Stimulated activated CD4-positive, alpha-beta T cell treated with anti-CD3 and anti-CD28 coated beads, Interleukin-1b, Interleukin-23, amount 100 ng/mL, for 1 hour (primary cell): ENCODE measurements at places on chromosomes 2 and 18.

GRCh38 chr2:44570271-44570670 is 208.5 kb downstream of the CAMKMT start:
- no peak for DNase-seq

DNA sequence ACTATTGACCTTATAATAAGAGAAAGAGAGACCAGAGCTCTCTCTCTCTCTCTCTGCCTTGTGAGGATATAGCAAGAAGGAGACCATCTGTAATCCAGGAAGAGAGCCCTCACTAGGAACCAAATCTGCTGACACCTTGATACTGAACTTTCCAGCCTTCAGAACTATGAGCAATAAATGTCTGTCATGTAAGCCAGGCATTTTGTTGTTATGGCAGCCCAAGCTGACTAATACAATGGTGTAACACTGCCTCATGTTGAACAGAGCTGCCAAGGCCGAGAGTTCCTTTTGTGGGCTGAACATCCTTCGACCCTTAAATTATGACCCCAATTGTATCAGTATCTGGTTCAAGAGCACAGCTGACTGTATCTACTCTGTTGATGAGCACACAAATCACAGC is 108.0 kb downstream of the LRRC30 start:
- DNase-seq, result no peak

- DNase-seq, result no peak
Observed at GRCh38 chr2:26475832-26476501, 2.0 kb downstream of the OTOF start.

DNA sequence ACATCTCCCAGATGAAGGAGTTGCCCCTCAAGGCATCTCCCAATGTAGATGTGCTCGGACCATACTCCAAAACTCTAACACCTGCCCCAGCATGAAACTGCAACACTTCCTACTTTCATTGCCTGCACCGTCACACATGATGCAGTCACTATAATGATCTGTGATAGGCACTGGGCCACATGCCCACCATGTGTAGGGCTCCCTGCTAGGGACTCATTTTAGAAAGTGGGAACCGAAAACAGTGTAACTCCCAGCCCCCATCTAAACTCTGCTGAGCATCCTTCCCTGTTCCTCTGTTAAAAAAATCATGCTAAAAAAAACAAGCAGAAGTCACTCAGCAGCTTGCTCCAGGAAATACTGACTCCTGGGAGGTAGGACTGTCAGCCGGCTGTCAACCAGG is 496.1 kb upstream of the RAB6C start:
- no peak for DNase-seq

GRCh38 chr2:157836531-157836930 is 39.6 kb downstream of the ACVR1 start:
- no peak for DNase-seq

DNA sequence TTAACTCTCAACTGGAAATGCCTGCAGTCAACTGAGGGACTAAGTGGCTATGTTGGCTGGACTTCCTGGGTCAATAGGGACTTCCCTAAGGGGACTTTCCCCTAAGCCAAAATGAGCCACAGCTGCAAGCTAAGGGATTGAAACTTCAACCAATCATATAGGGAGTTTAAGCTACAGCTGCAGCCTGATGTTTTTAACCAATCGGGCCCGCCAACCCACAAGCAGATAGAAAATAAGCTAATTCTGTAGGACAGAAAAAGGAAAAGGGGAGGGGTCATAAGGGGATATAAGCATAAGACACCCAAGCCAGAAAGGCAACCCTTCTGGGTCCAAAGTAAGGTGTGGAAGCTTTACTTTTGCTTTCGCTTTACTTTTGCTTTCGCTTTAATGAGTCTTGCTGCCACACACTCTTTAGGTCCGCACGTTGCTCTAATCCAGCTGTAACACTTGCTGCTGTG is 927.5 kb downstream of the ERBB4 start:
- DNase-seq, result no peak

DNA sequence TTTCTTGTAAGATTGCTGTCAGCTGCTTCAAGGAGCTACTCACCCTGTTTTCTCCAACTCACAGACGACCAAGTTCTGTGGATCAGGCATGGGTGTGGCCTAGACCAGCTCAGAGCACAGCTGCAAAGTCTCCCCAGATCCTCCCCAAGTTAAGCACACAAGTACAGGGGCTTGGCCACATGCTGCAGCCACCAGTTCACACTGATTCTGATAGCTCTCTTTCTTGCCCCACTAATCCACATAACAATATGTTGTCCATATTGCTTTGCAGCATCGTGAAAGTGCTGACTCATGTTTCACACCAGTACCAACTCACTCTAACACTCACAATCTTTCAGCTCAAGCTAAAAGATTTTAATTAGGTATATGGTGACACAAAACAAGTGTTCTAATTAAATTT is 437.0 kb downstream of the PARD3B start:
- DNase-seq, result no peak

DNA sequence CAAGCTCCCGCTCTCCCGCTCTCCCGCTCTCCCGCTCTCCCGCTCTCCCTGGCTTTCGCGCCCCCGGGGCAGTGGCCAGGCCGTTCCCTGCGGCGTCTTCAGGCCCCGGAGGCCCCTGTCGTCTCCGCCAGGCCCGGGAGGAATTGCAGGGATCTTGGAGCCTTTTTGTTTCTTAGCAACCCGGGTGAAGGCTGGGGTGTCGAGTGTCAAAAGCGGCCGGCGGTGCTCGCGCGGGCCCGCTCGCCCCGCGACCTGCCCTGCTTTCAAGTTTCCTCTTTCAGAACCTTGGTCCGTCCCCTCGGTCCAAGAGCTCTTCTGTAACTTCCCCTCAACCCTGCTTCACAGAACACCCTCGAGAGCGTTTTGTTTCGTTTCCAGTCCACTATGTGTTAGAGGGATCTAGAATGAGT is 1.4 kb downstream of the RNF138 start:
- DNase-seq, result no peak

DNA sequence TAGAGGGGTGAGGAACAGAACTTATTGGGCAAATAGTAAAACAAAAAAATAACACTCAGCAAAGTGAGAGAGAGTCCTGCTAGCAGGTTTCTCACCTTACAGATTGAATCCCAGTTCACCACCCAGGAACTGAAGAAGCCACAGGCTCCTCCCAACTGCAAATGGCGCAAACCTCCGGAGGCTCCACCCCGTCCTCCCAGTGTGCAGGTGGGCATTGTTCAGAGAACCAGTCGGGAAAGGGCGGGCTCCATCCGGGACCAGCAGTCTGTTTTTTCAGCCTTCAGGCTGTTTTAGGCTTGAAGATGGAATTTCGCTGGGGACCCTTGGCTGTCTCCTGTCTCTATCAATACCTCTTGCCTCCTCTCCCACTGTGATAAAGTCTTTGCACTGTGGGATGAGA is 317.5 kb downstream of the PARD3B start:
- no peak for DNase-seq

GRCh38 chr2:37800176-37800858 is 124.8 kb upstream of the RMDN2 start:
- DNase-seq, result no peak

GRCh38 chr2:150188177-150188576 is 299.3 kb downstream of the RND3 start:
- DNase-seq, result no peak

GRCh38 chr2:192373754-192374153 is 179.0 kb upstream of the TMEFF2 start:
- no peak for DNase-seq

DNA sequence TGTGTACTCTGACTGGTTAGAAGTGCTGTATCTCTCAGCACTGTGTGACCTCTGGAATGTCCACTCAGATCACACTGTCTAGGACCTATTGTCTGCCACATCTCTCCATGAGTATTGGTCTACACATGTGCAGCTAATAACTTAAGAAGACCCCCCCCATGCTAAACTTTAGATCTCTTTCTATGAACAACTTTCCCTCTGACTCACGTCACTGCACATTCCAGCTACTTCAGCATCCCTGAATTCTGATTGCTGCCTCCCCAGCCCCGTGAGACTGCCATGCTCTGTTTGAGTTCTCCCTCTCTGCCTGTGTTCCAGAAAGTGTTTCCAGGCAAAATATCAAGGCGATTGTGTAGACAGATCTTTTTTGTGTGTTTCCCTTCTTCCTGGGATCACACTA is 41.8 kb downstream of the RAPGEF4 start:
- no peak for DNase-seq

DNA sequence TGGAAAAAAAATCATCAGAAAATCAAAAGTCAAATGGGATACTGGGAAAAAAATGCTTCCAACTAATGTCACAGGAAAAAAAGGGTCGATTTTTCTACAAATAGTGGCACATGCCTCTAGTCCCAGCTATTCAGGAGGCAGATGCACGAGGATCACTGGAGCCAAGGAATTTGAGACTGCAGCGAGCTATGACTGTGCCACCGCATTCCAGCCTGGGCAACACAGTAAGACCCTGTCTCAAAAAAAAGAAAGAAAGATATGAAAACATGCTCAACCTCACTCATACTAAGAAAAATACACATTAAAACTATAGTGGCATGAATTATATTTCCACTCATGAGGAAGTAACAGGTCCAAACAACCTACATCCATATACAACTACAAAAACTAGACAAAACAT is 17.9 kb downstream of the MEMO1 start:
- no peak for DNase-seq

- no peak for DNase-seq
Observed at GRCh38 chr18:22813648-22814328, 119.3 kb upstream of the RBBP8 start.

GRCh38 chr2:175180701-175181103 is 808 bp downstream of the ATP5MC3 start:
- DNase-seq, result peak; percentile 27

- no peak for DNase-seq
Observed at GRCh38 chr2:164538240-164538866, 82.9 kb downstream of the GRB14 start.

- DNase-seq, result no peak
Observed at GRCh38 chr18:49565612-49566011, 3.8 kb downstream of the LIPG start.

DNA sequence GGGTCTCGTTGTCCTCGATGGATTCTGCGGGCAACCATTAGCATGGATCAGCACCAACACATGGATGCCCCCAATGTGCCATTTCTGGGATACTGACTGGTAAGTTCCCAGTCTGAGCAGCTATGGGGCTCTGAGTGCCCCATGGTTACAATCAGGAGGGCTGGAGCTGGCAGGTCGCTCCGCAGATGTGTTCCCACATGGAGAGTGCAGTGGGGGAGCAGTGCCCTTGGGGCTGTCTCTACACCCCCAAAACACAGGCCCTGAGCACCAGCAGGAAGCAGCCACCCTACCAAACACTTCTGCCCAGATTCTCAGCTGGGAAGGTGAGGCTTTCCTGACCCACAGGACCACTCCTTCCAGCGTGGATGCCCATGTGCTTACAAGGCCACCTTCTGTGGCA is 8.0 kb downstream of the NGEF start:
- no peak for DNase-seq

DNA sequence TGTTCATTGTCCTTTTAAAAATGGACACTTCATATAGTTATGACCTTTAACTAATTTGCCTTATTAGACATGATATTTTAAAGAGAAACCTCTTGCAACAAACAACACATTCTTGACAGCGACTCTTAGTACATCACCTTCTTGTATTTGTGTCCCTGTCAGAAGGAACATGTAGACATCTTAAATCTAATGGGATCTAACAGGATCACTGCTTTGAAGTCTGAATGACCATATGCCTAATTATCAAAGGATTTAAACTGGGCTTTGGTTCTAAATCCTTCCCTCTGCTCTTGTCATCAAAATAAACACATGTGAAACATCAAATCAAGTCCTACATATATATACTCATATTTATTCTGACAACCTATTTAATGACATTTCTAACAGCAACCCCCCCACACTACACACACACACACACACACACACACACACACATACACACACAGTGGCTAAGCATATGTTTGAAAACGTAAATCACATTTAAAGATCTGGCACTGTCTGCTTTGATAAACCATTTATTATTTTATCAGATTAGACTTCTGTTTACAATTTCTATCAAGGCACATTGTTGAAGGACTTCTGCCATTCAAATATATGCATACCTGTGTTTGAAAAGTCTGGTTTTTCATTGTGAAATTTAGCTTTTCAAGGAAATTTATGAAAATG is 4.2 kb downstream of the GALNT13 start:
- DNase-seq, result no peak

GRCh38 chr2:143522699-143523098 is 393.5 kb downstream of the ARHGAP15 start:
- DNase-seq, result no peak

DNA sequence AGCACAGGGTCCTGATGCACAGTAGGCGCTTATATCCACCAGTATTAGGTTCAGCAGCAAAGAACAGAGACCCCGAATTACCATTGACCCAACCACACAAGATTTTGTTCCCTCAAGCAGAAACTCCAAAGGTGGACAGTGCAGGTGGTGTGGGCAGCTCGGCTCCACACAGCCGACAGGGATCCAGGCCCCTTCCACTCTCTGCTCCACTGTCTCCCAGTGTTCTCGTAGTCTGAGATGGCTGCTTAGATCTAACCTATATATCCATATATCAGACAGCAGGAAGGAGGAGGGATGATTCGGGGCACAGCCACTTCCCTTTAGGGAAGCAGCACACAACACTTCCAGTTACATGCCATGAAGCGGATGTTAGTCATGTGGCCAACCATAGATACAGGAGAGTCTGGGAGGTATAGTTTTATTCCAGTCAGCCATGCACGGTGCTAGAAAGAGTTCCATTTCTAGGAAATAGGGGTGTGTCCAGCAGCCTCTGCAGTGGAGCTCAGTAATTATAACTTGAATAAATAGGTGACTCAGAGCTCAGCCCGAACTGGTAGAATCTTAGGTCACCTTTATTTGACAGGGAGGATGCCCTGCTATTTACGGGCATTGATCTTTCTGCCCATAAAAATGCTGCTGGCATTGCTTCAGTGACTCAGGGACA is 158.9 kb downstream of the TWIST2 start:
- no peak for DNase-seq

GRCh38 chr18:79322441-79322840 is 73.3 kb upstream of the NFATC1 start:
- no peak for DNase-seq

- no peak for DNase-seq
Observed at GRCh38 chr2:8376603-8377410, 305.0 kb upstream of the ID2 start.

GRCh38 chr2:36469106-36469477 is 113.5 kb downstream of the CRIM1 start:
- DNase-seq, result no peak

DNA sequence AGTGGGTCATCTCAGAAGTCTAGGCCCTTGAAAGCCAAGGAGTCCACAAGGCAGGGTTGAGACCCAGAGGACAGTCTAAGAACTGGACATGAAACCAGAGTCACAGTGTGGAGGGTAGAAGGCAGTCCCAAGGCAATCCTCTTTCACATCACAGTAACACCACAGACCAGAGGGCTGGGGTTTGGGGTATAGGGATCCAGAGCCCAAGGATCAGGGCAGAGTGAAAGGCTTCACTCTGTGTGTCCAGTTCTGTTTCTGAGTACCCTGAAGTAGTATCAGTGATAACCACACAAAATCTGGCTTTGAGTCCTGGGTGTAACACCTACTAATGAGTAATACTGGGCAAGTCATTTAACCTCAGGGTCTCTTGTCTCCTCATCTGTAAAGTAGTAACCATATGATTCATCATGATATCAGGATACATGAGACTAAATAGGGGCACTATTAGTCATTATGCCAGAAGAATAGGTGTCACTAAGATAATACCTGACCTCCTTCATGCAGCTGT is 91.0 kb downstream of the ICA1L start:
- no peak for DNase-seq
